ENCODE measurements at places on chromosomes 2 and 18. TPM values are rescaled to one million over a fixed set of nuclear protein-coding genes. Genes with fewer than 3 reads are reported as not detected.

TEKT4 gene
- 0.32 TPM for polyA plus RNA-seq

TWIST2 gene
- polyA plus RNA-seq, result 5.1 TPM

CFAP65 gene
- 0.27 TPM for polyA plus RNA-seq

ALPI gene
- not detected for polyA plus RNA-seq

CRIM1 gene
- polyA plus RNA-seq, result 111 TPM

ACVR1C gene
- polyA plus RNA-seq, result 0.34 TPM

SPATA3 gene
- not detected for polyA plus RNA-seq

GAL3ST2 gene
- polyA plus RNA-seq, result 0.40 TPM

ST6GAL2 gene
- polyA plus RNA-seq, result 19.1 TPM

FAM237A gene
- polyA plus RNA-seq, result not detected

LYG2 gene
- polyA plus RNA-seq, result not detected

FBXO15 gene
- 1.0 TPM for polyA plus RNA-seq

FHOD3 gene
- polyA plus RNA-seq, result 40.1 TPM

FBLN7 gene
- polyA plus RNA-seq, result 9.8 TPM

PROM2 gene
- 36.7 TPM for polyA plus RNA-seq

ZNF396 gene
- polyA plus RNA-seq, result 6.4 TPM

CDH20 gene
- 4.2 TPM for polyA plus RNA-seq

Data from left renal pelvis (tissue), 4 donors.